HEK293T (cell line): ENCODE measurements at places on chromosomes 7 and 10.
A peak's percentile ranks its signal among the peaks of the same experiment; 100 is the strongest.

DNA sequence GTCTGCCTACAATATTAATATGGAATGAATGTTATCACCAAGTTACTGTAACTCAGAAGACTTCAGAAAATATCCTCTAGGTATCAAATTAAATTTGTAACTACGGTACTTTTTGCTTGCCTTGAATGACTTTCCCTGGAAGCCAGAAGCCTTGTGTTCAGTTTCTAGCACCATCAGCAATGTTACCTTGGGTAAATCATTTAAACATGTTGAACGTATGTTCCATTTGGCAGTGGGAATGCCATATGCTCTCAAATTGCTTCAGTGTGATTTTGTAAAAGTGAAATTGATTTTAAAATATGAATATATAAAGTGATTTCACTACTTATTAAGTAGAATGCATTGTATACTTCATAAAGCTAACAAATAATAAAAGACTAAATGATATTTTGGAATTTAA is 11.2 kb downstream of the RPA3 start:
- DNase-seq = no peak

DNA sequence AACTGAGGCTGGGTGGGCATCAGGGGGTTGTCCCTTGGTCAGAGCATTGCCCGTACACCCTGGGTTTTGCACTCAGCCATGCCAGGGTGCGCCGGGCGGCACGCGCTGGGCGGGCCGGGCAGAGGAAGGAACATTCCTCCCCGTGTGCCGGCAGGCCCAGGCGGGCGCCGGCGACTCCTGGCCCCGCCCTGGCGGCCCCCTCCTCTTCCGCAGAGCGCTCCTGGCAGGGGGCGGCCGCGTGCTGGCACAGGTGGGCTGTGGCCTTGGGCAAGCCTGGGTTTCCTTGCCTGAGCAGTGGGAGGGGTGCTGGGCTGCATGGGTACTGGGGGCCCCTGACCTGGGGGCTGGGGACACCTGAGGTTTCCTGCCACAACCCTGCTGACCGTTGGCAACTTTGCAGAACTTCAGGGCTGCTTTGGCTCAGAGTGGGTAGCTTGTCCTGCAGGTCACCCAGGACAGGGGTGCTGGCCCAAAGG is 3.9 kb downstream of the LFNG start:
- no peak for DNase-seq

DNA sequence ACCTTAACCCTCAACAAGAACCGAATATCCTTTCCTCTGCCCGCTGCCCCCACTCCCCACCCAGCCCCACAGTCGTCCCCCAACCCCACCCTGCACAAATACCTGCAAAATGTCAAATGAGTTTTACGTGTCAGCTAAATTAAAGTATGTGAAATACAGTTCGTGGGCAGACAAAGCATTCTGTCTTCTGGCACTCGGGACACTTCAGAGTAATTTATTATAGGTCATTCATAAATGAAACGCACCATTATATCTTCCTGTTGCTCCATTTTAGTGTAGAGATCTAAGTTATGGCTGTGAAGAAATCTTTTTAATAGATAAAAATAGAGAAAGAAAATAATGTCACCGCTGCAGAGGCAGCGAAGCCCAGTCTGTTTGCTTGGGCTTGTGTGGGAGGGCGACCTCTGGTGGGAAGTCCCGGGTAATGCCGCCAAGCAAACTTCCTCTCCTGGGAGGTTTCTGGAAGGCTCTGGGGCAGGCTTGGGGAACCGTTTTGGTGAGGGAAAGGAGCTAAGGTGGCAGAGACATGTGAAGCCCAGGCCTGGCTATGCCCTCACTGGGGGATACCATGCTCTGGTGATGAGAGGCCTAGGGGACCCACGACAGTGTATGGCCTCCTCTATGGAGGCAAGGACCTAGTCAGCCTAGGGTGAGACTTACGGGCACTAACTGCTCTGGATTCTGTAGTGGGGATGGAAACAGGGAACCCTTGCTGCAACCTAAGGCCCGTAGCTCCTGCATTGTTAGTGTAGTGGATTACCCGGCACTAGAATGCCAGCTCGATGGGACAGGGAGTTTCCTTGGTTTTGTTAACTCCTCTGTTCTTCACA is 604.9 kb downstream of the LRMDA start:
- DNase-seq = peak; percentile 77

DNA sequence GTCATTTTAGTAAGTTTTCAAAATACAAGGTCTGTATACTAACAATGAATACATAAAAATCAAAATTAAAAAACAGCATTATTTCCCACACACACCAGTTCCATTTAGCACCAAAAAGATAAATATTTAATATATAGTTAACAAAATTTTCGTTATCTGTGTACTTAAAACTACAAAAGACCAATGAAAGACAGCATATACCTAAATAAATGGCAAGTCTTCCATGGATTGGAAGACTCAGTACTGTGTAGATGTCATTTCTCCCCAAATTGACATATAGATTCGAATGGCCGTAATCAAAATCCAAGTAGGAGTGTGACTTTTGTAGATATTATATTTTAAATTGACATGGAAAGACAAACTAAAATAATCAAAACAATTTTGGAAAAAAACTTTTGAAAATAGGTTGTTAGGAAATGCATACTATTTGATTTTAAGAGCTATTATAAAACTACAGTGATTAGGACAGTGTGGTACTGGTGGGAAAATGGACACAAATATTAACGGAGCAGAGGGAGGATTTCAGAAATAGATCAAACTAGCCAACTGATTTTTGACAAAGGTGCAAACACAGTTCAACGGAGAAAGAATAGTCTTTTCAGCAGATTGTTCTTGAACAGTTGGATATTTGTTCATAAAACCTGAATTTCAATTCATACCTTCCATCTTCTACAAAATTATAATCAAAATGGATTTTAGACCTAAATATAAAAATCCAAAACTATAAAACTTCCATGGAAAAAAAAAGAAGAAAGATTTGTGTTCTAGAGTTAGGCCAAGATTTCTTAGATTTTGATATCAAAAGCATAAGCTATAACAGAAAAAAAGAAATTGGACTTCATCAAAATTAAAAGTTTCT is 14.8 kb upstream of the KLF14 start:
- no peak for DNase-seq

- no peak for DNase-seq
These were observed 69.3 kb downstream of the MYOF start for GRCh38 chr10:93412801-93413200.

DNA sequence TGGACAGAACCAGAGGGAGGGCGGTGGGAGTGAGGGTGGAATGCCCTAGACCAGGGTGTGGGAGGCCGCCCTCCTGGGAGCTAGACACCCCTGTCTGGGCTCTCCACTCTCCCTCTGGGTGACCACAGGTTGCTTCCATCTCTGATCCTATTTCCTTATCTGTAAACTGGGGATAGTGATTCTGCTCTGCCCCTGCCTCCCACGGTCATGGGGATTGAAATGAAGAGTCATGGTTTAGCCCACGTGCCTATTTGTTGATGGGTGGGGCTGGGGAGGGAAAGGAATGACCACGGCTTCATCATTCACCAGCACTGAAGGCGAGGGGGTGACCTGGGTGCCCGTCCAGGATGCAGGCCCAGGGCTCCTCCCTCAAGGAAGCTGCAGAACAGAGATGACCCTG is 49.3 kb upstream of the PCBD1 start:
- DNase-seq = no peak

GRCh38 chr7:133860628-133861335 is 266.4 kb upstream of the LRGUK start:
- no peak for DNase-seq

DNA sequence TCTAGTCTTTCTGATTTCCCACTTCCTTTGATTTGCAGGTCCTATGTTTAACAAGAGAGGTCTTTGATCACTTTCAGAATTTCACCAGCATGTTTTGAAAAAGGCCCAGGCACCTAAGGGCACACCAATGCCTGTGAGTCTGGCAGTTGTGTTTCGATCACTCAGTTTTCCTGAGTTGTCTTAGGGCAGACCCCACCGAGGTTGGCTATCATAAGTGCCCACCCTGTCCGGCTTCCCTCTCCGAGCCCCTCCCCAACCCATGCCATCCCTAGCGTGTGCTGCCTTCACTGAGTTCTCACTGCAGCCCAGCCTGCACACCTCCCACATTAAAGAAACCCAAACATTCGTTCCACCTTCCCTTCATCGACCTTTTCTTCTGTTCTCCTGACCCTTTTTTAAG is 257.9 kb downstream of the GRID1 start:
- no peak for DNase-seq

GRCh38 chr10:96387161-96387560 is 28.4 kb upstream of the OPALIN start:
- no peak for DNase-seq
